ENCODE measurements at places on chromosomes 11 and 22.

- no peak for DNase-seq
Observed at GRCh38 chr22:32413719-32414118, 1.7 kb upstream of the RTCB start.

DNA sequence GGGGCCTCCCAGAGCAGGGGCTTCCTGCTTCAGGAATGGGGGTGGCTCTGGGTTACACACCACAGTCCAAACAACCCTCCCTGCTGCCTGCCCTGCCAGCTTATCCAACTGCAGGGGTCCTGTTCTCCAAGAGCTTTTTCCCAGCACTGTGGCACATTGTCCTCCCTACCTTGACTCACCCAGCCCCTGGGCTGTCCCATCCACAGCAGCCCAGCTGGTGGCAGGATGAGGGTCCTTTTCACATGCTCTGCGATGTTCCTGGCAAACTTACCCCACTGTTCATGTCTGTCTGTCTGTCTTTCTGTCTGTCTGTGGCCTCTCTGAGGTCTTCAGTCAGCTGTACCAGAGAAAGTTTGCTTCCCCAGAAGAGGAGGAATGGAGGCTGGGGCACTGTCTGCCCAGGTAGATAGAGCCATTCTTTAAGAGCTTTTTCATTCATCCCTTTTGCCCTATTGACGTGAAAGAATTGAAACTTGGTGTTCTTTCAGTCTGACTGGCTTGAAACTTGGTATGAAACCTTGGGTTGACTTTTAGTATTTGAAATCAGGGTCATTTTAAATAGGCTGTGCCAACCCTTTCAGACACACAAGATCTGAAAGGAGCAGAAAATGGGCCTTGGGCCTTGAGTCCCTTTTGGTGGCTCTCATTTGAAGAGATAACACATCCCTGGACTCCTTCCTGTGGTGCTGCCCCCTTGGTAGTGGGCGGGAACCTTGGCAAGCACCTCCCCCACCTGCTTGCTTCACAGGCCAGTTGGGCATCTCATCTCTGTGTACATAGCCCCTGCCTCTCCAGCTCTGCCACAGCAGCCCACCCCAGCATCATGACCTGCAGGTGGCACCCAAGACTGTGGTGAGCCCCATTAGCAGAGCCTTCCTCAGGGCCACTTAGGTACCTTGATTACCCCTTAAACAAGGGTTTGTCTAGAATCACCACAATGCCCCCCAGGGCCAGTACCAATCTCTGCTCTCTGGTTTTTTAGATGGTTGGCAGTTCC lies 74.6 kb upstream of the SUSD2 start:
- no peak for DNase-seq

DNA sequence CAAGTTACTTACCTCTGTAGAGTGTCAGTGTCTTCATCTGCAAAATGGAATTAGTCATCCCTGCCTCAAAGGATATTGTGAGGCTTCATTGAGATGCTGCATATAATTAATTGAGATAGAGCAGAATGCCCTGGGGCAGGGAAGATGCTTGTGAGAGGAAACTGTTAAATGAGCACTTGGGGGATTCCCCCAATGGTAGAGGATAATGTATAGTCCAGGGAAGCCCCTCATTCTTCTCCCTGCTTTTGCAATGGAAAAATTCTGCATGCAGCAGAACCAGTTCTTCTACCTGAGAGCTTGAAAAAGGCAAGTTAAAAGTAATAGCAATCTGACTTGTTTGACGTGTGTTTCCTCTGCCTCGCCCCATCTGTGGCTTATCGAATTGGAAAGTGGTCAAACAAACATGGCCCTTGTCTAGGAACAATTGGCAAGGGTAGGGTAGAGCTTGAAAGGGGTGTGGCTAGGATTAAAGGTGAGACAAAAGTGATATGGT lies 90.9 kb downstream of the NAV2 start:
- DNase-seq = no peak

DNA sequence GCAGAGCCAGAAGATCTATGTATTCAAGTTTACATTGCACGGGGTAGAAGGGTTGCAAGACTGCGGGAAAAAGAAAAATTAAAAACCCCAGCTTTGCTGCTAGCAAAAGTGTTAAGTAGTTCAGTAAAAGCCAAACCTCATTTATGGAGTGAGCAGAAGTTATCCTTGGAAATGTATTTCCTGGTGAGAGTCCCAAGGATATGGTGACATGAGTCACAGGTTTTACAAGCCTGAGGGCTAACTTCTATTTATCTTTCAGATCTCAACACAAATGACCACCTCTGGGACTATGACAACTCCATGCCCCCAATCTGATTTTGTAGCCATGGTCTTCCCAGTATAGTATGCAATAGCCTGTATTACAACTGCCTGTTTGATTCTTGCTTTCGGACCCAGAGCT lies 26.1 kb downstream of the ABTB2 start:
- no peak for DNase-seq

GRCh38 chr11:61120099-61120705 lies 17.9 kb downstream of the CD5 start:
- DNase-seq = no peak

DNA sequence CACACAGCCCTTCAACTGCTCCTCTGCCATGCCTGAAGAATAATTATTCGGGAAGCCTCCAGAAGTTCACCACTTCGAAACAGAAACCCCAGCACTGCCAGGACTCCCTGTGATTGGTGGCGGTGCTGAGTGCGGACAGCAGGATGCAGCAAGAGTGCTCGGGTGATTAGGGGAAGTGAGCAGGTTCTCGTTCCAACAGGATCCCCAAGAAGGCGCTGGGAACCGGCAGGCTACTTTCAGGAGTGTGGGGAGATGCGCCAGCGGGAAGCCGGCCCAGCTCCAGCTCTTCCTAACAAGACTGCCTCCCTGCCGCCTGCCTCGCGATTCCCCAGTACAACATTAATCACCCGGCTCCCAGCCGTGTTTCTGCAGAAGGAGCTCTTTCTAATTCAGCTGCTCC lies 630.2 kb downstream of the BRD1 start:
- DNase-seq = no peak
